ENCODE measurements at places on chromosomes 4 and X.

DNA sequence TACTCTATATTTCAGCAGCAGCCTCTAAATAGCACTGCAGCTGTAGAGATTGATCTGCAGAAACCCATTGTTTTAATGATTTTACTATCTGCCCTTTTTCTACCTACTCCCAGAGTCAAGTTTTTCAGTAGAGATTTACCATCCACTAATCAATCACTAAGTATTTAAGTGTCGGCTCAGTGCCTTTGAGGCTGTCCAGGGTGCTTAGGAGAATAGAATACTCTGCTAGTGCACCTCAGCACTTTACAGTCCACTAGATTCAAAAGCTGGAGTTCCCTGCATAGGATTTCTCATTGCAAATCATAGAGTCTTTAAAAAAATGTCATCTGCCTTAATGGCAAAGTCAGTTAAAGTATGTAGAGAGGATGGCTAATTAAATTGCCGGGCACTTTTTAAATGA is 29.6 kb upstream of the ANAPC4 start:
- DNase-seq = no peak

DNA sequence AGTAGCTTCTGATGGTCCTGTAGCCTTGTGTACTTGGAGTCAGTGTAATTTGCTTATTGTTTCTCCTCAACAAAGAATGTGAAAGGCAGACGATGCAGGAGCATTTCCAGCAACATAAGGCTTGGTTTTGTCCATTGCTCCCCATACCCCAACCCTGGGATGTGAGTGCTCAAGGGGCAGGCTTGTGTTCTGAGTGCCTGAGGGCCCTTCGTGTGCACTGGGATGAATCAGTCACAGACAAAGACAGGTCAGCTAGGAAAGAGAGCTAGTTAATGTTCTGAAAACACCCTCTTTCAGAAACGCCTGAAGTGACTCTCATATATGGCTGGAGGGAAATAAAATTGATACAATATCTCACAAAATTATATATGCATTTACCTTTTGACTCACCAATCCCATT is 59.1 kb downstream of the PRPS1 start:
- DNase-seq = no peak

- no peak for DNase-seq
Observed at GRCh38 chr4:48342606-48342880, 1.2 kb downstream of the SLAIN2 start.

- no peak for DNase-seq
Observed at GRCh38 chr4:99356992-99357391, 4.4 kb upstream of the ADH1C start.

GRCh38 chr4:5755161-5755560 is 44.2 kb downstream of the EVC start:
- no peak for DNase-seq

Measured in AG10803 (cell line).